ENCODE measurements at places on chromosomes 6 and 20. TPM values are rescaled to one million over a fixed set of nuclear protein-coding genes. Genes with fewer than 3 reads are reported as not detected.
A peak's percentile ranks its signal among the peaks of the same experiment; 100 is the strongest.

Gene SYCP2
- total RNA-seq: 0.56 TPM

Gene MYCT1
- 1.1 TPM for total RNA-seq

Gene PPP1R18
- 31.9 TPM for total RNA-seq

Gene NRN1
- total RNA-seq: not detected

GRCh38 chr6:43887340-43887858 is 117.4 kb downstream of the VEGFA start:
- DNase-seq: no peak

- no peak for DNase-seq
These were observed 54.9 kb downstream of the TCP11 start for GRCh38 chr6:35086282-35086632.

DNA sequence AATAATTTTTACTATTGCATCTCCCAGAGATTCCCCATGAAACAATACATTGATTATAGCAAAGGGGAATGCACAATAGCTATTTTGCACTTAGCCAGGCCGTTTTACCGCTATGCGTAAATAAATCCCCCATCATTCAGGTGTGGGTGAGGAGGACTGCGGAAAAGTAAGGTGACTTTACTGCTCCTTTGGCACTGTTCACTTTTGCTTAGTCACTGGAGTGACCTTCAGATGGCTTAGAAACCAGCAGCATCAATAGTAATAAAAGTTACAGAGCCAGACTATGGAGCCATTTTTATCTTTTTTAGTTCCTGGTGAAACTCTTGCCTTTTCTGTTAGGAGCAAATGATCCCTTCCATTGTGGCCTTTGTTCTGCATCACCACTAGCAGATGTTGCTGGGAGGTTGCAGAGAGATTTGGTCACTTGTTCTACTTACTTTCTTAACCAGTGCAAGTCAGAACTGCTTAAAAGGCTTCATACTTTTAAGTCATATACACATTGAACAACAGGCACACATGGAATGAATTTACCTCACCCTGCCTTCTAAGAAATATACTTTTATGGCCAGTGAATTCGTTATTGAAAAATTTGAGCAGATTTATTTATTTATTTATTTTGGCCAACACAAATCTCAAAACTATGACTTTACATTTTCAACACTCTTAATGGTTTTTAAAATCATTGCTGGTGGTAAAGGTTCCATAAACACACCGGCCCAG is 12.1 kb upstream of the BTBD3 start:
- peak; percentile 29 for DNase-seq

GRCh38 chr20:47263080-47263464 is 93.4 kb downstream of the ZMYND8 start:
- DNase-seq: no peak

DNA sequence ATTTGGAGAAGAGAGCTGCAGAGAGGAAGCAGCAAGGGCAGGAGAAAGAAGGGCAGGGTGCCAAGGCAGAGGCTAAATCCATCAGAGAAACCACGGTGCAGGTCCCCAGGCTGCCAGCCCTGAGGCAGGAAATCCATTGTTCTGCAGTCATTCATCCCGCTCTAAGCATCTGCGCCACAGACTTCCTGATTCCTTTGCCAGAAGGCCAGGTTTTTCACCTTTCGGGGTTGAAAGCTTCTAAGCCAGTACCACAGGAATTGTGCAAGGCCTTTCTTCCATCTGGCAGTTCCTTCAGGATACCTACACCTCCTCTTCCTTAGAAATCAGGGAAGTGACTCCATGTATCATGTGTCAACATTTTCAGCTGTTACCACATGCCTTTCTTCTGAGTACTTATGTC is 45.6 kb downstream of the ADGRF5 start:
- no peak for DNase-seq

Data from IMR-90 (cell line).